H54 (cell line): ENCODE measurements at places on chromosomes 3 and 15.
A peak's percentile ranks its signal among the peaks of the same experiment; 100 is the strongest.

DNA sequence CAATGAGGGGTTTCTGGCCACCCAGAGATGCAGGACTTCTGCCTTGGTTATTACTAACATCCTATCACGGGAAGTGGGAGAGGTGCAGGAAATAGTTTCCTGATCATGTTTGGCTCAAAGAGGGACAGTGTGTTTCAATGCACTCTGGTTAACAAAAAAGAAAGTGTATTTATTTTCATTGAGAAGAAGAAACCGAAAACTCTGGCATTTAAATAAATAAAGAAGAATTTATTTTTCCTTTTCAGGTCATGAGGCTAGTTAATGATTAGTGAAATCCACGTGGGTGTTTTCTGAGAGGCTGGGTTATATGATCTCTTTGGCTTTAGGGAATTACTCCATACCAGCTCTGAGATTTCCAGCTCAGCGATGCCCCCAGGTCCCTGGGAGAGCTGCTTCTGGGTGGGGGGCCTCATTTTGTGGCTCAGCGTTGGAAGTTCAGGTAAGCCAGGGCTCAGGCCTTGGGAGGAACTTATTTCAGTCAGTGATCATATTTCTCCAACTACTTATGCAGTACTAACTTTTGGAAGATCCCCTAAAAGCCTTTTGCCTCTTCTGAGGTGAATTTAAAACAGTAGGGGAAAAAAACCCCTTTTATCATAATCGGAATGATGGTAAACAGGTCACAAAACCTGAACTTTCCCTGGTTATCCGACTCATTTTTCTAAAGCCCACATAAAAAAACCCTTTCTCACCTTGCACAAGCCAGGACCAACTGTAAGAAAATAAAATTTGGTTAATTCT lies at the start of gene PLA1A:
Gene PLA1A, plus strand, starts transcription at position 338 of the 741 bp plus-strand sequence. Its CDS starts 29 bp downstream, at position 367.
- no peak for DNase-seq

- DNase-seq, result no peak
These were observed 144.0 kb upstream of the IQSEC1 start for GRCh38 chr3:13217253-13217652.

DNA sequence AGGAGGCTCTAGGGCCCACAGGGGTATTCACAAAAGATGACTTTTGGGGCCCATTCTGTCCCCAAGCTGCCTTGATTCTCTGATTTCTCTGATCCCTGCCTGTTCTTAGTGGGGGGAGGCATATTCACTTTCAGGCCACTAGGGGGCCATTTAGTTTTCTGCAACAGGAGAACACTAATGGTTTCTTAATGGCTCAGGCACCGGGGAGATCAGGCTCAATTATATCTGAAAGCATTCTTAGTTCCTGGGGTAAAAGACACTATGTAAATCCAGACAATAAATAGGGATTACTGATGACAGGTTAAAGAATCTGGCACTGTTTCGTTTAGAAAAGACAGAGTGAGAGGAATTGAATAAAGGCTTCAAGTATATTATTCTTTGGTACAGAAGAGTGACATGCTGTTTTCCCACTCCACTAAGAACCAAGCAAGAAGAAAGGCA lies 2.5 kb upstream of the INAFM2 start:
- peak; percentile 83 for DNase-seq

DNA sequence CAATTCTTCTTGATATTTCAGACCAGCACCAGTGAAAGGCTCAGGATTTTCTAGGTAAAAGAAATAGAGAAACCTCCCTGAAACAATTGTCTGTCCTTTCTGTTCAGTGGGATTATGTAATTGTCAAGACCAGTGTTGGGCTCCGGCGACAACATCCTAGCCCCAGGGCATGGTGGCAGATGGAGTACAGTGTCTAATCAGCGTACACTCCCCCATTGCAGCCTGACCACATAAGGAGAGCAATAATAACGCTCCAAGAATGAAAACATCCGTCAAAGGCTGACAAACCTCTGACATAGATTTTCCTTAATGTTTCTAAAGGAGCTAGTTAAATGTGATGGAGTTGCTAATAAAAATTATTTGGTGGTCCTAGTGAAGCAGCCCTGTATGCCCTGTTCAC lies 144.6 kb downstream of the EBLN2 start:
- no peak for DNase-seq
